ENCODE measurements at places on chromosomes 11 and 22. TPM values are rescaled to one million over a fixed set of nuclear protein-coding genes. Genes with fewer than 3 reads are reported as not detected.

Gene BIRC3
- 4.9 TPM for total RNA-seq

- H3K4me1 ChIP-seq, result no peaks in the 10 kb centered on the region
- no peak overlapping the region for H3K4me3 ChIP-seq
- H3K27me3 ChIP-seq, result no peaks in the 10 kb centered on the region
- no peaks in the 10 kb centered on the region for H3K36me3 ChIP-seq
- no peak overlapping the region for H3K27ac ChIP-seq
Observed at GRCh38 chr11:40130427-40130826, 1329.0 kb downstream of the LRRC4C start.

DNA sequence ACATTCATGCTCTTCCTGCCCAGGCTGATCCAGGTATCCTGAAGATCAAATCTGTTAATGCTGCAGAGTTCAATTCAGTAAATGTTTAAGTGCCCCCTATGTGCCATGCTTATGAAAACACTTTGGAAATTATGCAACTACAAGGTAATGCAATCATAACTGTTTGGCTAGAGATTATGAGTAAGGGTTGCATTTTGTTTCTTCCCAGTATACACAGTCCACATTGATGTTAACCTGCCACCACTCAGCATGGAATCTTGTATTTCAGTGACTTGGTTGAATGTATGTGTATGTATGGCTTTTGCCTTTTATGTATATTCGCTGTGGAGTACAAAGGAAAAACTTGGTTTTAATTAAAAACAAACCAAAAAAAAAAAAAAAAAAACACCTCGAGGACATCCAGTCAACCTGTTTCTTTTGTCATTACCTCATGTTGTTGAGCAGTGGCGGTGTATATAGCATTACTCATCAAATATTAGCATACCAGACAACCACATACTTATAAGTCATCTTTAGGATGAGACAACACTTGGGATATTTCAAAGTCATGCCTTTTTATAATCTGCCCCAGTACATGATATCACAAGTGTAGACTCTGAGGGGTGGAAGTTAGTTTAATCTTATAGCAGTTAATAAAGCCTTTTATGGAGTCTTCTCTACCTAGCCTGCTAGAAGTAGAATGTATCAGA is 86.1 kb upstream of the HORMAD2 start:
- DNase-seq, result no peak
- no peaks in the 10 kb centered on the region for H3K27me3 ChIP-seq
- H3K4me1 ChIP-seq, result peaks cover 29% of the 10 kb centered on the region

DNA sequence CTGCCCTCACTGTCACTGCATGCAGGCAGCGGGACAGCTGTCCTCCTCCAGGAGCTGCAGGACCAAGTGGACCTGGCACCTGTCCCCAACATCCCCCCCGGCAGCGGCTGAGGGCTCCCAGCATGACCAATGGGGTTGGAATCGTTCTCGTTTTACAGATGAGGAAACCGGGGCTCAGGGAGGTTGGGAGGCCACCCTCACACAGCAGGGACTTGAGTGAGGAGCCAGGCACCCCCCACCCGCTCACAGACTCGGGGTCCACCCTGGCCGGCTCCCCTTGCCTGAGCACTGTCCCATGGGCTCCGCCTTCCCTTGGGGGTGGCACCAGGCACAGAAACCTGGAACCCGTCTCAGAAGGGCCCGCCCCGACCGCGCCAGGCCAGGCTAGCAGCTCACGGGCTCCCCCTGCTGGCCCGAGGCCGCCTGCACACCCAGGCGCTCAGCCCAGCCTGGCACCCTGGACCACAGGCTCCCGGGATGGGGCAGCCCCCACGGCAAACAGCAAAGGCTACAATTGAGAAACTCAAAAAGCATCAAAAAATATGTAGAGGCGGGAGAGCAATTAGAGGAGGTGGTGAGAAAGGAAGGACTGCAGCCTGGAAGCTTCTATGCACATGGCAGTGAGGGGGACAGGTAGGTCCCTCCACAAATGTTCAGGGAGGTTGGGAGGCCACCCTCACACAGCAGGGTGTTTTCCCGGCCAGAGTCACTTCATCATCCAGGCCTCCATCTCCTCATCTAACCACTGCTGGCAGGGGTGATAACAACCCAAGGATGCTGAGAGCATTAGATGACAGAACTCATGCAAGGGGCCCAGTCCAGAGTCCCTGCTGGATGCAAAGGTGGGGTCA is 12.8 kb downstream of the MACROD1 start:
- DNase-seq, result peak; percentile 72
- no peaks in the 10 kb centered on the region for H3K27me3 ChIP-seq
- H3K27ac ChIP-seq, result no peak overlapping the region
- peaks cover 6% of the 10 kb centered on the region for H3K36me3 ChIP-seq
- H3K4me3 ChIP-seq, result no peak overlapping the region

- H3K36me3 ChIP-seq, result peaks cover 42% of the 10 kb centered on the region
- H3K27me3 ChIP-seq, result no peaks in the 10 kb centered on the region
- H3K27ac ChIP-seq, result no peak overlapping the region
- no peaks in the 10 kb centered on the region for H3K4me1 ChIP-seq
- DNase-seq, result no peak
Observed at GRCh38 chr11:63595296-63595695, 18.9 kb downstream of the PLAAT3 start.

DNA sequence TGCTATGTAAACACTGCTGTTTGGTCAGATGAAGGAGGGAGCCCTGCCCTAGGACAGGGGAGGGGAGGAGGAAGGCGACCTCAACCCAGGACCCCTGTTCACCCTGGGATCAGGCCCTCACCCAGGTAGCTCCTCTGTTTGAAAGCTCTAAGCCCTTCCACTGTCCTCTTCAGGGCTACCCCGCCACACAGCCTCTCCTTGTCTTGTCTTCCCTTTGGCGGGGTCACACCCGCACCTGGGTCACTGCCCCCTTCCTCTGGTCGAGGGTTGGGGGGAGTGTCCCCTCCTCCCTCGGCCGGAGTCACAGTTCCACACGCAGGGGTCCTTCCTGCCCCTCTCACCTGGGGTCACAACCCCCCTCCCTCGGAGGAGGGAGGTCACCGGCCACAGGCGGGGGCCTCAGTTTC is 463 bp upstream of the PTPMT1 start:
- peak overlapping the region; percentile 75 for H3K4me3 ChIP-seq
- no peaks in the 10 kb centered on the region for H3K27me3 ChIP-seq
- DNase-seq, result no peak
- H3K27ac ChIP-seq, result peak overlapping the region; percentile 76

Data from heart right ventricle (tissue), 16 donors.